ENCODE measurements at places on chromosomes 5 and 9.

- no peak for DNase-seq
These were observed 22.2 kb upstream of the MCCC2 start for GRCh38 chr5:71564895-71565294.

DNA sequence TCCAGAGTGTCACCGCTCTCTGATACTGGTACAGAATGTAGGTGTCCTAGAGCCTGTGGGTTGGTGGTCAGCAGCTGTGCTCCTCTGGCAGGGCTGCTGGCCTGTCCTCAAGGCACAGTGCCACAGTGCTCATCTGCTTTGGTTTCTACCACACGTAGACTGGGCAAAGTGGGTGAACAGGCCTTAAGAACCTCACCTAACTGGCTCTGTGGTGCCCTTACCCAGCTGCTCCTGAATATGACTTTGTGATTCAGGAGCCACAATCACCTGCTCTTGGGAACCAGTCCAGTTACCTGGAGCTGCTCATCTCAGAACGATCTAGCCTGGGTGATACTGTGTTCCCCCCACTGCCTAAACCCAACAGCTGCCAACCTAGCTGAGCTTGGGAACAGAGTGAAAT lies 6.4 kb downstream of the NOP16 start:
- no peak for DNase-seq

GRCh38 chr5:116859666-116860320 lies 285.2 kb upstream of the SEMA6A start:
- DNase-seq = no peak

DNA sequence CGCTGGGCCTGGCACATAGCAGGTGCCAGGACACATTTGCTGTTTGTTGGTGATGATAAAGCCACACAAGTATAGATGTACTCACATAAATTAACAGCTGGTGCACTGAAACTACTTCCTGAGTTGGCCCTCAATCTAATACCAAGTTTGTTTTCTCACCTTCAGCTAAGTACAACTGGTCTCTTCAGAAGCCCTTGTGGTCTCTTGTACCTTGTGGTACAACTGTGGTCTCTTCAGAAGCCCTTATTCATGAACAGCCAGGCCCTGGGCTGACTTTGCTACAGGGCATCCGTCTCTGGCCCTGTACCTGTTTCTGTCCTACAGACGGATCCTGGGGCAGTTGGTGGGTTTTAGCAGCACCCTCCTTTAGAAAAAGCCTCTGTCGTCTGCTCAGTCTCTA lies 81.5 kb downstream of the DAB2IP start:
- DNase-seq = no peak

GRCh38 chr5:179733772-179734126 lies 1.1 kb downstream of the MAML1 start:
- no peak for DNase-seq

DNA sequence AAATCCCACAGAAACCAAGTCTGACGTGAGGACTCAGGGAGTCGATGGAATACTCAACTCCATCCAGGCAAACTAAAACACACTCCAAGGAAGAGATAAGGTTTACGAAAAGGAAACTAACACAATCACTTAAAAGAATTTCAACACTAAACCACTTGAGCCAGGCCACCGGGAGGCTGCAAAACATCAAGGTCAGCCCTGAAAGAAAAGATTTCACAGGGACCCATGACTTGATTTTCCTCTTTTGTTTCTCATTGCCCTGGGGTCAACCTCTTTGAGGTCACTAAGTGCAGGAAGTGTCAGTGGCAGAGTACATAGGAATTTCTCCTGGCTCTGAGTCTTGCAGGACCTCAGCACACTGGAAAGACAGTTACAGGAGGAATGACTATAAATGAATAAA lies 77.8 kb upstream of the TARS1 start:
- no peak for DNase-seq

- no peak for DNase-seq
These were observed 7.4 kb downstream of the GZMK start for GRCh38 chr5:55031492-55031891.

DNA sequence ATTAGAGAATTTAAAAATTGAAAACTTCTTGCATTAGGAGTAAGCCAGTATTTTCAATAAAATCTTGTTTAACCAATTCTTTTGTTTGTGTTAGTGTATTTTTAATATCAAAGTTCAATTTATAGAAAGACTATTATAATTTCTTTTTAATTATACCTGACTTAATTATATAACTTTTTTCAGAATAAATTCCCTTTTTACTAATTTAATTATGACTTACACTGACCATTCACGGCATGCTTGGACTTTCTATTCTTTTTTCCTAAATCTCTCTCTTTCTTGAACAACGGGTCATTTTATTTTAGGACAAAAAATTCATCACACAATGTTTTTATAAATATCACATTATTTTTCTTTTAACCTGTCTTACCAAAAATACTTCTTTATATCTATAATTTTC lies 555.3 kb upstream of the PTGER4 start:
- DNase-seq = peak; percentile 7

DNA sequence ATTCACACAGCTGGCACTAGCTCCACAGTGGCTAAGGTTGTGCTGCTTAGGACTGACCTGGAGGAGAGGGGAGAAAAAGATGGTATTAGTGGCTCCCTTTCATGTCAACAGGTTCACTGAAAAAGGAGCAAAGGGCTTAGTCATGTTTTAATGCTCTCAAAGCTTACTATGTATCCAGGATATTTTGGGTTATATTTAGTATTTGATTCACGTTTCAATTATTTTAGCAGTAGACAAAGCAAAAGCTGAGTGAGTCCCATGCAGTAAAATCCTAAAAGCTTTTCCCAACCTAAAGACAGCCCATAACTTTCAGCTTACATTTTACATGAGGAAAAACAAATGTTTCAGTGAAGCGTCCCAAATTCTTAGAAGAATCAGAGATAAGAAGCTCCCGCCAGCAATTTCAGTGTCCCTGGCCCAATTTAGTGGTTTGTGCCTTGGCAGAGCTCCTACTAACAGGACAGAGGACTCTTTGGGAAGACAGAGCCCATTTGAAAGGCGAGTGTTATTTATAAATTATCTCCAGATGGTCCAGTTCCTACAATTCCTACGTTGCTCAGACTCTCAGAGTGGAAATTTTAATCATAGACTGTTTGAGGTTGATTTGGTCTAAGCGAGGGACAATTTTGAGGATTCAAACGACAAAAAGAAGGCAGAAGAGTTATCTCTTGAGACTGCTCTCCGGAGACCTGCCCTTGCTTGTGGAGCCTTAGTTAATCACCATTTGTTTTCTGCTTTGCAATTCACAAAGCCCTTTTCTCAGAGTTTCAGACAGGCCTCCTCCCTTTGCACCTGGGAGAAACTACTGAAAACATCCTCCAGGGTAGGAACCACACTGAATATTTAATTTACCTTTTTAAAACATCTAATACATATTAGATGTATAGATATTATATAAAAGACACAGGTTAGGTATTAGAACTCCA lies 225.0 kb upstream of the ANKRD55 start:
- DNase-seq = no peak

DNA sequence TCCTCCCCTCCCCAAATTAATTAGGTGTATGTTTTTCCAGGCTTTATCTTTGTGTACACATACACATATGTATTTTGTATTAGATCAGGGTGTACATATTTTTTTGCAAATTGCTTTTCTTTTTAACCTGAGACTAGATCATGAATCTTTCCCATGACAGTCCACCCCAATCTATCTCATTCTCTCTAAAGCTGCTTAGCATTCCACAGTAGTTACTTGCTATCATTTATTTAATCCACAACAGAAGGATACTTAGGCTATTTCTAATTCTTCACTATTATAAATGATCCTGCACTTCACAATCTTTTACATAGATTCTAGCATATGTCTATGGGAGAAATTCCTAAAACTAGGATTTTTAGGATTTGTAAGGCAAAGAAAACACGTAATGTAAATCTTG lies 43.9 kb downstream of the SH3RF2 start:
- DNase-seq = no peak

GRCh38 chr5:67081261-67081660 lies 115.3 kb downstream of the CD180 start:
- DNase-seq = peak; percentile 31

DNA sequence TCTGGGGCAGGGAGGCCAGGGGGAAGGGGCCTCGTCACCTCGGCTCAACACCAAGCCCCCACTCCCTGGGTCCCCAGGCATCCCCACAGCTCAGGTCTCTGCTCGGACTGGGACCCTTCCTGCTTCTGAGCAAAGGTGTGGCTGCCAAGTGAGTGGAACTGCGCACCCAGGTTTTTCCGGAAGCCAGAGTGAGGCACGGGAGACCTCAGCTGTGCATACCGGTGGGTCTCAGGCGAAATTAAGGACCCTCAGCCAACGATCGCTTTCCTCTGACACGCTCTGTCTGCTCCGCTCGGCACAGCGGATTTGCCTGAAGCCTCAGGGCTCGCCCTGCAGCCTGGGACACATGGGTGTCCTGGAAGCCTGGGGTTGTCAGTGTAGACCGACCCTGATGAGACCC lies 41.0 kb upstream of the IRX4 start:
- DNase-seq = no peak

- DNase-seq = peak; percentile 99
These were observed 312.5 kb upstream of the SEMA6A start for GRCh38 chr5:116887104-116887503.

GRCh38 chr5:25090854-25091253 lies 446.1 kb upstream of the CDH10 start:
- no peak for DNase-seq

DNA sequence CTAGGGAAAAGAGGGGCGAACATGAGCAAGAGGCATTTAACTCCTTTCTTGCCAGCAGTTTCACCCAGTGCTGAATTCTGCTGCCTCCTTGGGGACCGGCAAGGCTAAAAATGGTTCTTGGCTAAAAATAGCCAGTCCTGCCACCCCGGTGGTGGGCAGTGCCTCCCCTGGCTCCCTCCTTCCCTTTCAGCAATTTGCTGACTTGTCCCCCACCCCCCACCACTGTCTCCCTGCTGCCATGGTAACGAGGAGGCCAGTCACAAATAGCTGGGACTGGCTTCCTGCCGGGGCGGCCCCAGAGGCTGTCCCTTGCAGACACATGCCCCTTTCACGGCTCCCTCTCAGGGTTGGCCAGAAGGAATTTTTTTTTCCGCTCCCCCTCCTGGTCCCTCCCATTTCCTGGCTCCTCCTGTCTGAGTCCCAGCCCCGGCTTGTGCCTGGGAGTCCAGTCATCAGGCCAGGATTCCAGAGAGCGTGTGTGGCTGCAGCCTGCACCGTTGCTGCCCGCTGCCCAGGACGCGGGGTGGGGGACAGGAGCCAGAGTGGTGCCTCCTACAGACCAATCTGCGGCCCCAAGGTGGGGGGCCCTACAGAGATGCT lies 130.3 kb downstream of the RGS3 start:
- DNase-seq = peak; percentile 97

DNA sequence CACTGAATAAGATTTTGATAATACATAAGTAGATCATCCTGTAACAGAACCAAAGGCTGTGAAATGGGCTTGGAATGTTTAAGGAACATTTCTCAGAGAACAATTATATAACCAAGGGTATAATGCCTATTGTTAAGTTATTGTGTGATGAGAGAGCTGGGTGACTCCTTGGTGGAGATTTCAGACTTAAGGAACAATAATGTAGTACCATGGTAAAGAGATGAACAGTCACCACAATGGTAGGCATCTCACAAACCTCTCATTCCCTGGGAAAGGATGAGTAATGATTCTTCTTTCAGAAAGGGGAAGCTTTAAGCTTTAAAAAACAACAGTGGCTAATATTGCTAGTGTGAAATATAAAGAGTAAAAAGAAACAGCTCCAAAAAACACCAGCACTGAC lies 147.4 kb downstream of the TRIM36 start:
- DNase-seq = no peak

GRCh38 chr5:148002451-148002850 lies 61.3 kb upstream of the SPINK5 start:
- peak; percentile 11 for DNase-seq

GRCh38 chr5:39143151-39143860 lies 69.1 kb upstream of the RICTOR start:
- no peak for DNase-seq

- DNase-seq = peak; percentile 32
These were observed 234.5 kb upstream of the TRPM3 start for GRCh38 chr9:71355884-71356283.

GRCh38 chr5:60959156-60959555 lies 14.2 kb downstream of the NDUFAF2 start:
- peak; percentile 46 for DNase-seq

Data from NCI-H69 (cell line).